NCI-H1417 treated with DMSO at 0.1 percent for 48 hours (cell line): ENCODE measurements at places on chromosomes 2 and 18.

GRCh38 chr2:29165362-29166241, 50.4 kb downstream of the CLIP4 start:
- DNase-seq, result no peak

DNA sequence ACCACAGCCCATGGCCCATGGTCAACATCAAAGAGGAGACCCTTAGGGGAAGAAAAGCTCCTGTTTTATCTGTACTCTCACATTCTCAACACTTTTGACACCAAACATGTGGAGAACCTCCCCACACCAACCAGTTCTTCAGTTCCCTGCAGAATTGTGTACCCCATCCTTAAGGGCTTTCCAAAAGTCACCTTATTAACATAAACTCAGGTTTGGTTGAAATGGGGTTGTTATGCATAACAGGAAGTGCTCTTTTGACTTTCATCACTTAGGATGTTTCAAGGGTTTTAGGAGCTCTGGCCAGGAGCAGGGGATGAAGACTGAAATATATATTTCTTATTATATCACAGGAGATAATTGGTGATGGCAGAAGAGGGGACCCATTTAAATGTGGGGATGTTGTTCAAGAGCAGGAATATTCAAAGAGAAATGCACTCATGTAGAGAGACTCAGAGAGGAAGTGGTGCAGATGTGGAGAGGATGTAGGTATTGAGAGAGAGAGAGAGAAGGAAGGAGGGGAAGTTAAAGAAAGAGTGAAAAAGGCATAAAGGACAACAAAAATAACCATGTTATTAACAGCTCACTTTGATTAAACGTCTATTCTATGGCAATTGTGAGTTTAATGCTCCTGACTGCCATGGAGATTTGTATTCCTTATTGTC, 35.2 kb downstream of the SP140L start:
- no peak for DNase-seq

- no peak for DNase-seq
Measured at GRCh38 chr18:41814651-41815050, 140.4 kb upstream of the PIK3C3 start.

DNA sequence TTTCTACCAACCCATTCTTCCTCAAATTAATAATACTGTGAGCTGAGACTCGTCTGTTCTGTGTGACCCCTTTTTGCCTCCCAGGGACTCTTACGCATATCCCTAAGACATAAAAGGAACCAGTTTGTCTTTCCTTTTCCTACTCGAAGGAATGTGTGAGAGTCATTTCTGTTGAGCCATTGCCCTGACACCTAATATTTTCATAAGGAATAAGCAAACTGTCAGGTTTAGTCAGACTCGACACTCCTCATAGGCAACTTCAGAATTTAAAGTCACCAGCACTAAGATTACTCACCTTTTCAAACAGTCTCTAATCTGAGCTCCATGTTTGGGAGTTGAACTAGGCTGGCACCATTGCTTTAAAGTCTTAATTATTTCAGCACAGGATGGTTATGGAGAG, 305.5 kb downstream of the IKZF2 start:
- DNase-seq, result no peak

DNA sequence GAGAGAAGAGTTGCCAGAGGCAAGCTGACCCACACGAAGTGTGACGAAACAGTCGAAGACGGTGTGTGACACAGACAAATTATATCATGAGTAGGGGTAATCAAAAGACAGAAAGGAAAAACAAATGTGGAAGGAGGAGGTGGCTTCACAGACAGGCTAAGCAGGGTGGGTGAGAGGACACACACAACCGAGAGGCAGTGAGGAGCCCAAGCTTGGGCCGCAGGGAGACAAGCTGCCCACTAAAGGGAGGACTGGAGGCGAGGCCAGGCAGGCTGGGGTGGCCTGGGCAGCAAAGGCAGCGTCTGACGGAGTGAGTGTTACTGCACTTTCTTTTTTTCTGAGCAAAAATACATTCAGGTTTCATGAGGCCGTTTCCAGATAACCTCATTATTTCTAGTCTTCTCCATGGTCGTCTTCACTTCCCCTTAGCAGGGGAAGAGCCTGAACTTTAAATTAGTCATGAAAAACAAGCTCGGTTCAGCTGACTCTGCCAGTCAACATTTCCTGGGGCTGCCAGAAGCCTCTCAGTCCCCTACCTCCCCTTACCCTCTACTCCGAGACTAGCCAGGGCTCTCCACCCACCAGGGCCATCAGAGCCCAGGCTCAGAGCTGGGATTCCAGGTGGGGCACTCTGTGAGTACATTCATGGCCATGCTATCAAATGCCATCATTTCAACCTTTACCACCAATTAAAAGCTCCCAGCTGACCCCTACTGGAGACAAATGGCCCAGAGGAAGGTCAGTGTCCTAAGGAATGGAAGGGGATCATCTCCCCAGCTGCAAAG, 13.8 kb upstream of the ZFP36L2 start:
- no peak for DNase-seq

DNA sequence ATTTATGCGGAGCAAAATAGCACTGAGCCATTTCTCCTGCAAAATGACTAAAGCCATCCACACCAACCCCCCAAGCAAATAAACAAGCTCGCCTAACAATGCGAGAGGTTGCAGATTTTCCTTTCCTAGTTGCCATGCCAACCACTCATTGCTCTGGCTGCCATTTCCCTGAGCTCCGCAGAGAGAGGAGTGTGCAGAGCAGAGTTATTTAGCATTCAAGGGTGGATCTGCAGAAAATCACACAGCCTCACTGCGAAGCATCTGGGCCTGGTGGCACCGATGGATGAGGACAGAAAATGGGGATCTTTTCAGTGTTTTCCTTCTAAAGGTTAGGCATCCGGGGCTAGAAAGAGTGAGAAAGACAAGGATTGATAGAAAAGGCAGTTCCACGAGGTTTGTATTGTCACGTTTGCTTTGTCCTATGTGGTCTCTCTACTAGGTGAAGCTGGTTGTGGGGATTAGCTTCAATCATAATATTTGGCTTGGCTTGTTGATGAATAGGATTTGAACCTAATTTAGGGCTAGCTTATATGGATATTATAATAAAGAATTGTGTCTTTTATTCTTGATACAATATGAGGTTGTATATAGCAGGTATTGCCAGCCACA, 110.2 kb upstream of the UNC80 start:
- no peak for DNase-seq

- no peak for DNase-seq
Measured at GRCh38 chr18:58520969-58521368, 107.9 kb downstream of the ALPK2 start.

DNA sequence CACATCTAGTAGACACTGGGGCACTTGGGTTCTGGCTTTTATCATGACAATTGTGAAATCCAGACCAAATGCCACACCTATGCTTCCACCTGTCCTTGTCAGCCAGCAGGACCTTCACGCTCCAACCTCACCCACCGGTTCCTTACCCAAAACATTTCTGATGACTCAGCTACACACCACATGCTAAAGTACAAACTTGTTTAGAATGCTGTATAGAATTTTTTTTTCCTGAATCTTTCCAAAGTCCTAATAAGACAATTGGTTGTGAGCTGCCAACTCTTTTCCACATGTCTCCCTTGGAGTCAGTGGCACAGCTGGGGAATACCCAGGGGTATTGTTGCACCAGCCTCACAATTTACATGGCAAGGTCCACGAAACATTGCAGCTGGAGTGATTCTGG, 75.5 kb upstream of the LPIN2 start:
- DNase-seq, result no peak

GRCh38 chr2:105578166-105578565, 166.5 kb upstream of the NCK2 start:
- no peak for DNase-seq

GRCh38 chr2:46012618-46013240, 284.5 kb upstream of the EPAS1 start:
- DNase-seq, result no peak

GRCh38 chr2:217101972-217102371, 242.1 kb upstream of the TNP1 start:
- no peak for DNase-seq

DNA sequence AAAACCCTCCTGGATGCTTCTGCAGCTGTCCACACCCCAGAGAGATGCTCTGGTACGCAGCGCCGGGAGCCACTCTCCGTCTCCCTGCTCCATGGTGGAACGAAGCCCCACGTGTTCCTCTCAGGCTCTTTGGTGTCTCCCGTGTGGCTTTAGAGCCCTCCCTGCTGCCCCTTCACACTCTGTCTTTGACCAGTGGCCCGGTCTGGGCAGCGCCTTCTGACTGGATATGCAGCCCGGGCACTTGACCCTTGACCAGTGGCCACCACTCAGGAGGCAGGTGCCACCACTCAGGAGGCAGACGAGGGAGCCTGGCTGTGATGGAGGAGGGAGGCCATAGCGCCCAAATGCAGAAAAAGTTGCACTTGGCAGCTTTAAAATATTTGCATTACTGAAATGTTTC, 214.5 kb upstream of the SALL3 start:
- no peak for DNase-seq

GRCh38 chr18:25222648-25223047, 129.3 kb downstream of the ZNF521 start:
- DNase-seq, result no peak

- no peak for DNase-seq
Measured at GRCh38 chr2:16462958-16463357, 202.7 kb downstream of the CYRIA start.

DNA sequence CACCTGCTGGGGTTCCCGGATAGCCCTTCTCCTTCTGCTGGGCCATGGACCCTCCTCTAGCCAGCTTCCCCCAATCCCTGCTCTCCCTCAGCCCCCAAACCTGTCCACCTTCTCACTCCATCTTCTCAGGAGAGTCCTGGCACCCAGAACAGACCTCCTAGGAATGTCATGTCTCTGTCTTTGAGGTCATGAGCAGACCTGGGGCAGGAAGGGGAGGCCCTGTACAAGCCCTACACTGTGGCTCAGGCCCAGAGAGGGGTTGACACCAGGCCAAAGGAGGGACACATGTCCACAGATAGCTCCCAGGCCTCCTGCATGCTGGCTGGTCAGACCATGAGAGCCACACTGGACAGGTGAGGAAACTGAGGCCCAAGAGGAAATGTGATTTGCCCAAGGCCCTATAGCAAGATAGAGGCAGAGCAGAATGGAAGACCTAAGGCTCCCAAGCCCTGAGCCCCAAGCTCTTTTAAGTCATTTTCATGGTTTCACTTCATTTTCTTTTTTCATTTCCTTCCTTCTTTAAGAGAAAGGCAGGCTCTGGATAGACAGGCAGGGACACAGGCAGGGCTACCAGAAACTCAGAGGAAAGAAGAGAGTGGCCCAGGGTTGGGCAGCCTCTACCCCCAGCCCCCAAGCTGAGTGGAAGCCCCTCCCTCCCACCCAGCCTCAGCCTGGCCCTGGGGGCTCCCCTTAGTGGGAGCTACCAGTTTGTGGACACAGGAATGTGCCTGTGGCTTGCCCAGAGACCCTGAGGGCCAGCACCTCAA, 159.7 kb downstream of the SMAD7 start:
- DNase-seq, result no peak

GRCh38 chr18:9058406-9058805, 44.1 kb upstream of the NDUFV2 start:
- peak; percentile 2 for DNase-seq

DNA sequence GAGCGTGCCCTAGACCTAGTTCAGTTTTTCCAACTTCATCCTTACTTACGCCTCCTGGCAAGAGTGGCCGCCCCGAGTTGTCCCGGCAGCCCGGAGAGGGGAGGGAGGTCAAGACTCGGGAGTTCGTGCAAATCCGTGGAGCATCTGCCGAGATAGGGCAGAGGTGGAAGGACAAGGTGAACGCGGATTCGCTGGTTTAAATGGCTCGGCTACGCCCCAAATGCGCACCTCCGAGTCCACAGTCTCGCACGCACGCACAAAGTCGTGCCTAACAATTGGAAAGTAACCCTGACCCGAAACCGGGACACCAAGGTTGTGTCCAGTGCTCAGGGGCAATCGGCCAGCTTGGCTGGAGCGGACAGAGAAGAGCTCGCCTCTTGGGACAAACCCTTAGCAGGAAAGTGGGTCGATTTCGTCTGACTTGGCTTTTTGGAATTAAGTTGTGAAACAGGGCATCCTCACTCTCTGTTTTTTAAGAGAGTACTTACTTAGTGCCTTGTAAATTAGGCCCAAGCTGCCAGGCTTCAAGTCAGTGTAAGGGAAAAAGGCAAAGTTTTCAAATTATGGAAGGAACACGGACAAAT, 726 bp upstream of the SS18 start:
- no peak for DNase-seq

DNA sequence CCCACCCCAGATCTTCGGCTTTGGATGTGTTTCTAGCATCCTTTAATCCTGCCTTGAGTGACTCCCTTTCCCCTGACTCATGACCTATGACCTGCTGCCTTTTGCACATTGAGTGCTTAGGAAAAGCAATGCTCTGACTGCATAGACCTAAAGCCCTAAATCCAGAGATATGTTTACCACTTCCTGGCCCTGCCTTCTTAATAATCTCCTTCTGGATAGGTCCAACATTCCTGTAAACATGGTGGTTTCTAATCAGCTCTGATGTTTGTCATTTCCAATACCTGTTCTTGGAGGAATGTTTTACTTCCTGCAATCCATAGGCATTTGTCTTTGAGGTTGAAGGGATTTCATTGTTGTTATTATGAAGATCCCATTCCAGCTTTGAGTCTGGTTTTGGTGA, 2.3 kb downstream of the SLC3A1 start:
- no peak for DNase-seq

- DNase-seq, result no peak
Measured at GRCh38 chr2:216534809-216535208, 36.2 kb downstream of the RPL37A start.

DNA sequence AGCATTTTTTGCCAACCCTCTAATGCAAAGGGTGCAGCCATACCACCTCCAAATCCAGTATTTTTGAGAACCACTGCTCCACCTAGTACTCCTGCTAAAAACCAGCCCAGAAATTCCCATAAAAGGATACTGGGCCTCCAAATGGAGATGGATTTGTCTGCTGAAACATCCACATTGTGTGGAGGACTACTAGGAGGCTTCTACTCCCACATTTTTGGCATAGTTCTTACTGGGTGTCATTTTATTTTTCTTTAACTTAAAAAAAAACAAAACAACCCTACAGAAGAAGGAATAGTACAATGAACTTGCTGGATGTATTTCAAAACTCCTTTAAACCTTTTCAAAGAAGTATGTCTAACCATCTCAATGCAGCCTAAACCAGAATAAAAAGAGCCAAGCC, 219.2 kb downstream of the SRBD1 start:
- no peak for DNase-seq

DNA sequence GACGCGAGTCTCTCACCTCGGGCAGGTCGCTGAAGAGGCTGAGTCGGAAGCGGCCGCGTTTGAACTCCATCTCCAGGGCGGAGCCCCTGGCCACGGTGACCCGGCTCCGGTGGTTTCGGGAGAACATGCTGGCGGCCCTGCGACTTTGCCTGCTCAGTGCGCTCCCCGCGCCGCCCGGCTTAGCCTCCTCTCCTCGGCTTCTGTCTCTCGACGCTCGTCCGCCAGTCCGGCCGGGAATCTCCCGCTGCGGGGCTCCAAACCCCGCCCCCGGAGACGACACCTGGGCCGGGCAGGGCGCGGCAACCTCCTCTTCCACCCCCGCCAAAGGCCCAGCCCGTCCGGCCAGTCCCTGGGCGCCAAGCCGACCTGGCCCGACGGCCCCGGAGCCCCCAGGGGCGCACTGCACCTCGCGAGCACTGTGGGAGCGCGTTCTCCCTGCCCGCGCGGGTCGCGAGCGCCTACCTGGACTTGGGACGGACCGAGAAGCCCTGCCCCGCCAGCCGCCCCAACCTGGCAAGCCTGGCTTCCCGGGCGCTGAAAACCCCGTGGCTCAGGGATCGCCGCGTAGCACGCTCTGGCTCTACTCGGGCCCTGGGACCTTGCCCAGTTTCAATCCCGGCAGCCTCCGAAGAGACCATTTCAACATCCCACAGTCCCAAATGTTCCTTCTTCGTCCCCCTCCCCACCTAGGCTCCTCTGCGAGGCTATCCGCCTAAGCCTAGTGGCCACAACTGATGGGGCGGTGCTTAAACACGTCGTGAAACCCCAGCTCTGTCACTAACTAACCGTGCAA, at the start of gene RTKN:
RTKN (minus strand) TSS at position 248 of the 793 bp plus-strand sequence; CDS start at position 127, 121 bp downstream.
- no peak for DNase-seq

GRCh38 chr2:59314031-59314766, 1073.1 kb upstream of the FANCL start:
- no peak for DNase-seq
